CD4-positive, alpha-beta memory T cell (primary cell): ENCODE measurements at places on chromosomes 2 and 18.

- no peak for DNase-seq
Measured at GRCh38 chr2:149058936-149059335, 20.4 kb downstream of the LYPD6B start.

- DNase-seq, result no peak
Measured at GRCh38 chr2:18551169-18551568, 9.3 kb downstream of the RDH14 start.

DNA sequence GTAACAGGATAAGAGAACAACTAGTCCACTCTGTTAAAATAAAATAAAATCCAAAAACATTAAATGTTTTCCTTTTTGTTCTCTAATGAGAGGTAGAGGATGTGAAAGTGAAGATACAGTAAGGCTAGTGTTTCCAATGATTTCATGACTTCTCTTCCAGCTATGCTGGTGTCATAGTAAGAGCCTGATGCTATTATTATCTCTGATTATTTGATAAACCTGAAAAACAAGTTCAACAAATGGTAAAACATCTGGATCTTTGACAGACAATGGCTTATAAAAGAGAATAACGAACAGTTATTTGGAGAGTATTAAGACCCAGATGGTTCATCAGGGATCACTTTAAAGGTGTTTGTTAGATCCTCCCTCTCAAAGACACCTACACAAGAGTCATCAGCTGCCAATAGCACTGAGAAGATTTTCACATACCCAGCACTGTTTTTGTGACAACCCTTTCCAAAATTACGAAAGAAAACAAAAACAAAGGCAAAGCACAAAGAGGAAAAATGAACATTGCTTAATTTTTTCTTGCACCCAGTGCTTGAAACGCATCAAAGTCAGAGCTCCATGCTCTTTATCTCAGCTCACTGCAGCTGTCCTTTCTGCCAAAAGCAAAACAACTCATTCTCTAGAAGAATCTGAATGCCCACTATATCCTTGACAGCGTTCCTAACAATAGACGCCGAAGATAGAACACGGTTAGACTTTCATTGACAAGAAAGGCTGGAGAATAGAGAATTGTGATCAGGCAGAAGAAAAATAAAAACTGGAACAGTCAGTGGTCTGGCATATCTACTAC, 168.6 kb downstream of the SLC8A1 start:
- no peak for DNase-seq

DNA sequence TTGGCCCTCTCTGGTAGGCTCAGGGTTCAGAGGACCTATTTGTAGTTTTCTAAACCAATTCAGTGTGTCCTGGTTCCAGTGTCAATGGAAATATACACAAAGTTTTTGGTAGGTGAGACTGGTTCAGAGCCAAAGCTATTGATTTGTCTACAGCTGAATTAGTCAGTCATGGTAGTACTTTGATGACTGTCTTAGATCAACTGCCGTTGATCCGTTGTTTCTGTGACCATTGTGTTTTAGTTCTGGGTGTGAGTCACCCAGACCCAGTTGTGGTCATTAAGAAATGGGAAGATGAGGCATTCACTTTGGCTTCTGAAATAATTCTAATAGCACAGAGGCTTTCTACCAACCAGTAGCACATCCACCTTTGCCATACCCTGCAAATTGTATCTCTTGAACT, 16.0 kb upstream of the RPE start:
- DNase-seq, result no peak

DNA sequence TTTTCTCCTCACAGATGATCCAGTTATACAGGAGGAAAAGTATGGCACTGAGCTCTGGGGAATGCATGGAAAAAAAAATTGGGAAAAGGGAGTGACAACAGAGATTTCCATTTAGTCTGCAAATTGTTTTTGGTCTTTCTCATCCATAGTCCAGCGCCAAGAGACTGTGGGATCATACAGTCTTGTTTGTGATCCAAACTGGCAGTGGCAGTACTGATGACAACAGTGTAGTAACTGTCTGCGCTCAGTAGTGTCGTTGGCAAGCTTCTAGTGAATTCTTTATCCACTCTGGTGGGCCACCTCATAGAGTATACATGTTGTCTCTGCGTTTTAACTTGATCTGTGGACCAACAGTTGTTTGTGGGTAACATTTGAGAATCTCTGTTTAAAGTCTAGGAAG, 37.9 kb downstream of the GALNT1 start:
- no peak for DNase-seq

GRCh38 chr2:5521461-5521860, 170.7 kb upstream of the SOX11 start:
- DNase-seq, result no peak

DNA sequence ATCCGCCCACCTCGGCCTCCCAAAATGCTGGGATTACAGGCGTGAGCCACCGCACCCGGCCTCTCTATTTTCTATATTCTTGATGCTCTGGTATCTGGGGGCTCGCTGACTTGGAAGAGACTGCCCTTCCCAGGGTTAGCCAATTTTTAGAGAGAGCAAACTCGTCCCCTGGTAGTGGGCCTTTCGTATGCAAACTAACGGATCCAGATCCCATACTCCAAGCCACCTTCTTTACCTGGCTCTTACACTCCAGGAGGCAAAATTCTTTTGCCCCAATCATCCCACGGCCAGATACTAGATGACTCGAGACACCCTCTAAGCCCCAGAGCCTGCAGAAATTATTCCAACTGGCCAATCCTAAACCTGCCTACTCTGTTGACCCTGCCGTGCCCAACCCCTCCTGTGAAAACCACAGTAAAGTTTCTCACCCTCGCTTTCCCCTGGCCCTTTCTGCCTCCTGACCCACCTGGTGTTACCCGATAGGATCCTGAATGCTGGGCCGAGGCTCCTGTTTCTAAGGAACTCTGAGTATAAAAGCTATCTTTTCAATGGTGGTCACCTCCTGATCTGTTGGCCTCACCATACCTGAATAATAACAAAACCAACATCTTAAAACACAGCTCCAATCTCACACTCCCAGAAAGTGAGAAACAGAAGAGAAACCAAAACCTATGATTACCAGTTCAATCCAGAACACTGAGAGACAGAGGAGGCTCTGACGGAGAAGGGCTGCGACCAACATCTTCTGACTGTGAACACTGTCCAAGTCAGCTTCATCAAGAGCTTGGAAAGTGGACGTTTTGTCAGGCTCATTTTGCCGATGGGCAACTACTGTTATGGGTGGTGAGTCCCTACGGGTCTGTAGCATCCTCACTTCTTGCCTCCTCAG, 57.6 kb upstream of the ZNF532 start:
- no peak for DNase-seq

DNA sequence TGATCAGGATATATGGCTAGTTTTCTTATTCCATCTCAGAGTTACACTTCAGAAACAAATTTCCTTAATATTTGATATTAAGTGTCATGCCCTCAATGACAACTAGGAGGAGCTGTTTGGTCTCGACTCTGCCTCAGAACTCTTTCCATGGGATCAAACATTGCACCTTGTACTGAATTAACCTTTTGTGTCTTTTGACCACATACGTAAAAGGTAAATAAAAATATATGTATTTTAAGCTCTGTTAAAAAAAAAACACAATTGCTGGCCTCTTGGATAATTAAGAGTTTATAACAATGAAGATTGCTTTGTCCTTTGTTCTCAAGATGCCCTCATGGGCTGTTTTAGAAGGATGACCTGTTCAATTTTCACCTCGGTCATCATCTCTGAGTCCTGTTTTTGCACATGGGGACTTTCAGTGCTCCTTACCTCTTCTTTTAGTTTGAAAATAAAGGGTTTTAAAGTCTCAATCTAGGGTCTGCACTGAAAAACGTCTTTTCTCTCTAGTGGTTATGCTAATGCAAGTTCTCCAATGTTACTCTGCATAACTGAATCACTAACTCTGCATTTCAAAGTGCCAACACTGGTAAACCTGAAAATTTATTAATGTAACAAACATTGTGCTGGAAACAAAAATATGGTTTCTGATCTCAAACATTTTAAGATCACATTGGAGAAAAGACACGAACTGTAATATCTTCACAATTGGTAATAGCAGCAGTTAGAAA, 18.8 kb upstream of the FN1 start:
- no peak for DNase-seq

- no peak for DNase-seq
Measured at GRCh38 chr2:30956995-30957394, 149.7 kb upstream of the CAPN13 start.

- DNase-seq, result no peak
Measured at GRCh38 chr18:46320928-46321711, 216.9 kb downstream of the HAUS1 start.

- no peak for DNase-seq
Measured at GRCh38 chr2:99858951-99859596, 283.3 kb downstream of the AFF3 start.

GRCh38 chr2:68086166-68086565, 23.4 kb upstream of the C1D start:
- no peak for DNase-seq

DNA sequence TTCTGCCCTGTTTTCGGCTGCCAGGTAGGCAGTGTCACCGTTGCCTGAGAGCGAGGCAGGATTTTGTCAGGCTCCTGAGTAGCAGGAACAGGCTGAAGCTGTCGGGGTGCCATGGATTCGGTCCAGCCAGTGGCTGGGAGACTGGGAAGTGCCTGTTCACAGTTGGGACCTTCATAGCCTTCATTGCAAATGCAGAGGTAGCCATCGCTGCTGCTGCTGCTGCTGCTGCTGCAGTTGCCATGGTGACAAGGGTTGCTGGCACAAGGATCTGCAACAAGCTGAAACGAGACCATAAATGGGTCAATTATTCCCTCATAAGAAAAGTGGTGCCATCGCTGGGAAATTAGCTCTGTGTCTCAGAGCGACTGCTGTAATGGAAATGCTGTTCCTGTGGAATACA, 122.7 kb downstream of the DNER start:
- DNase-seq, result no peak

- DNase-seq, result no peak
Measured at GRCh38 chr2:58047373-58047935, 848 bp downstream of the VRK2 start.

DNA sequence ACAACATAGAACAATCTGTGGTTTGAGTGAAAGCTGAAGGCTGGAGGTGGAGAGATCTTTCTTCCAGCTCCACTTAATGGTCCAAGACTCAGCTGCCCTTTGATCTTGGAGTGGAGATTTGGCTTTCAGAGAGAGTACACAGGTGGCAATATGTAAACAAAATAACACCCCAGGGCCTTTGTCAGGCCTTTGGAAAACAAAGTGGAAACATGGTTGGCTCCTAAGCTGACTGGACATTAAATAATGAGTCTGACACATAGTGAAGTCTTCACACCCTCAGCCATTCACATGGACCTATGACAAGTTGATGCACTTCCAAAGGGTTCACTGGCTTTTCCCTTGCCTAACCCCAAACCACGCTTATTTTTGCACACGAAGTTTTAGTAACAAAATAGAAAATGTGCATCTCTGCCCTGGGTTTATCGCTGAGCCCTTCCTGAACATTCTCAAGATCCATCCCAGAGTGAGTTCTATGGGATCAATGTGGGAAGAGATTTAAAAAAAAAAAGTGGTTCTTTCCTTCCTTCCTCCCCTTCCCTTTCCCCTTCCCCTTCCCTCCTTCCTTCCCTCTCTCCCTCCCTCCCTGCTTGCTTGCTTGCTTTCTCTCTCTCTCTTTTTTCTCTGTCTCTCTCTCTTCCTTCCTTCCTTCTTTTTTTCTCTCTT, 201.3 kb upstream of the NT5C1B start:
- no peak for DNase-seq

- DNase-seq, result no peak
Measured at GRCh38 chr2:101518578-101519492, 43.9 kb upstream of the RFX8 start.

DNA sequence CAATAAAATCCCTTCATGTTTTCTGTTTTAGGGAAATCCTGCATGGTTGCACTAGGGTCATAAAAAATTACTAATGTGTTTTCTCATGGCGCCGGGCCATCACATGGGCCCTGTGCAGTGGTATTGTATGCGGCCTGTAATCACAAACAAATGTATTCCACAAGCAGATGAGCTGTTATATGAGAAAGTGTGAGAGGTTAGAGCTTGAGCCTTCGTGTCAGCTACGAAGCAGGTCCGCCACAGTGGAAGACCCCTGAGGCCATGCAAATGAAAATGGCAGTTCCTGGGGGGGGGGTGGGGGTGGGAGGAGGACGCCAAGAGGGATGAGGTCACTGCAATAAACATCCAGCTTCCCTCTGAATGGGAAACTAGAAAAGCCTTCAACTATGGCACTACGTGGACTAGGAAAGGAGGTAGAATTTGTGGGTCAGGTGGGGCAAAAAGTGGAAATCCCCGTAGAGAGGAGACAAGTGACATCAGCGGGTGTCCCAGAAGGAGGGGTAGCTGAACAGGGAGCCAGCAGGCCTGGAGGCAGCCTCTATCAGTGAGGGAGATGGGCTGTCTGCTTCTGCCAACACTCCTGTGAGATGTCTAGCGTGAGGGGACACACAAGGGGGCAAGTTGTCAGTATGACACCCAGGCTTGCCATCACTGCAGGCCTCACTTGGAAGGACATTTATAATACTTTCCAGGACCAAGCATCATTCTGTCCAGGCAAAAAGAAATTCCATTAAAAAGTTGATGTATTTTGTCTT, 130.3 kb upstream of the CTAGE1 start:
- no peak for DNase-seq

- DNase-seq, result no peak
Measured at GRCh38 chr2:131038258-131039100, 54.8 kb downstream of the FAM168B start.

GRCh38 chr2:96091711-96092572, 24.4 kb downstream of the ADRA2B start:
- DNase-seq, result no peak
